ENCODE measurements at places on chromosomes 6 and 20.

DNA sequence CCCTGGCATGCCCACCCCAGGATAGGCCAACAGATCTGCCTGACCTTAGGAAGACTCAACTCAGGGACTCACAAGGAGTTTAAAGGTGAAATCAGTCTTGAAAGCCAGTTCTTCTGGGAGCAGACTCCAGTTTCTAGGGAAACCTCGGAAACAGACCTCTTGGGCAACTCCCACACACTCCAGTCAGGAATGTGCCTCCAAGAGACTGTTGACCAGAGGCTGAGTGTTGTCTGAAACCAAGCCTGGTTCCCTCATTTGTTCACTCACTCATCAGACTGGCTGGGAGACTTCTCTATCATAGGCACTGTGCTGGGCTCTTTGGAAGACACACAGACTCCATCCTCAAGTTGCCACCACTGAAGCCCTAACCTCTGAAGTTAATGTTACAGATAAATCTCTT, 1.8 kb downstream of the TREM1 start:
- DNase-seq, result no peak

DNA sequence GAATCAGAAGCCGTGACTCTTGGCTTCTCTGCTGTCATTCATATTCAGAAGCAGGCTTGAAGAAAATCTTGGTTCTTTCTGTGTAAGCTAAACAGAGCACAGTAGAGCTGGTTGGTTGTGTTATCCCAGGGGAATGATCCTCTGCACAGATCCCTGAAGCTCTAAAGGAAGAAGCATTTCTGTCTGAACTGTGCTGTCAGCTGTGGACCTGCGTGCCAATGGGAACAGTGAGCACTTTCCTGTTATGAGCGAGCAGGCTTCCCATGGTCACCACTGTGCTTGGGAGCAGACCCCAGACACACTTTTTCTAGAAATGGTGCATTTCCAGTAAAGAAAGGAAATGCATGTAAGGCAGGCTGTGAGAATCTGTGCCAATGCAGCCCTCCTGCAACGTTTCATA, 490.2 kb downstream of the EPM2A start:
- peak; percentile 50 for DNase-seq

DNA sequence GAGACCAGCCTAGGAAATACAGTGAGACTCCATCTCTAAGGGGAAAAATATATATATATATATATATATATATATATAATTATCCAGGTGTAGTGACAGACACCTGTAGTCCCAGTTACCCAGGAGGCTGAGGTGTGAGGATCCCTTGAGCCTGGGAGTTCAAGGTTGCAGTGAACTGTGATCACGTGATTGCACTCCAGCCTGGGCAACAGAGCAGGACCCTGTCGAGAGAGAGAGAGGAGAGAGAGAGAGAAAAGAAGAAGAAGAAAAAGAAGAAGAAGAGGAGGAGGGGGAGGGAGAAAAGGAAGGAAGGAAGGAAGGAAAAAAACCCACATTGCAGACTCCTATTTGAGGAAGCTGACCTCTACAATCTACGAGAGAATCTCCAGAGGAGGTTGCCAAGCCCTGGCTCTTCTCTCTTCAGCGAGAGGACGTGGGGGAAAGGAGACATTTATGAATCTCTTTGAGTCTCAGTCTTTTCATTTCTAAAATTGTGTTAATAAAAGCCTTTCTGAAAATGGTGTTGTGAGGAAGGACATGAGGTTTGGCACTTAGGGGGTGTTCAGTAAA, 49.7 kb downstream of the COL11A2 start:
- DNase-seq, result no peak

DNA sequence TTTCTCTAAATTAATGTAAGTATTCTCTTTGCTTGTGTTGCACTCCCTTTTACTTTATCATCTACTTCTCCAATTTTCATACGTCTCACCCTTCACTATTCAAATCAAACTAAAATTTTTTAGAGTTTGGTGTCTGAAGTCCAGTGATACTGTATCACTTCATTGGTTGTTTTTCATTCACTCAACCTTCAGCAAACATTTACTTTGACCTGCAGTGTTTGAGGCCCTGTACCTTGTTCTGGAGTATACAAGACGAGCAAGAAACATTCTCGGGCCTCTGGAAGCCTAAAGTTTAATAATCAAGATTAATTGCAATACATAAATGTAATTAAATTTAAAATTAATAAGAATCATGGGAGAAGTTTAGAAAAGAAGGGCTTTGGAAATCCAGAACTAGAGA, 64.6 kb downstream of the SCAF8 start:
- DNase-seq, result no peak

DNA sequence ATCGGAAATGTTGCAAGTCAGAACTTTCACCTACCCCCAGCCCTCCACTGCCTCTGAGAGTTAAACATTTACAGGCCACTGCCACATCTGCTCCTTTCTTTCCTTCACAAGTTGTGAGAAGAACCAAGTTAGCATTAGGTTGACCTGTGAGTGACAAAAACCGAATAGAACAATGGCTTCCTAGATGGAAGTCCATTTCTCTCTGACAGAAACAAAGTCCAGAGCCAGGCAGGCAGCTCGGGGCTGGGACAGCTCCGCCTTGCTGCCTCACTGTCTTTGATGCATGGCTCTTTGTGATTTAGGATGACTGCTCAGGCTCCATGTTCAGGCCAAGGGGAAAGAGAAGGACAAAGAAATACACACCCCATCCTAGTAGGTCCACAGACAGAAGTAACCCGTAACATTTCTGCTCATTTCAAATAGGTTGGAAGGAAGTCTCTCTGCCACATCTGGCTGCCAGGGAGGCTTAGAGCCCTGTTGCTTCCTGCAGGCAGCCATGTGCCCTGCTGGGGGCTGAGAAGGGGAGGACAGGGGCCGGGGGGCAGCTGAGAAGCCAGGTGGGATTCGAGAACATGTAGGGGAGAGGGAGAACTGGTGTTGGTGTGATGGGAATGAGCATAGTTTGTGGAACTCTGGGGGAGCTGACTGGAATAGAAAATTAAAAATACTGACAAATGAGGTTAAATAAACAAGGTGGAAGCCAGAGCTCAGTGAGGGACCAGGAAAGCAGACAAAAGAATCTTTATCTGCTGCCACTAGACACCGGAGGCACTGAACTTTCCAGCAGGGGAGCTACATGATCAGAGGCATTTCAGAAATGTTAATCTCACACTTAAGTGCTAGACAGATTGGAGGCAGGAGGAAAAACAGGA, 19.5 kb upstream of the IER3 start:
- peak; percentile 21 for DNase-seq

DNA sequence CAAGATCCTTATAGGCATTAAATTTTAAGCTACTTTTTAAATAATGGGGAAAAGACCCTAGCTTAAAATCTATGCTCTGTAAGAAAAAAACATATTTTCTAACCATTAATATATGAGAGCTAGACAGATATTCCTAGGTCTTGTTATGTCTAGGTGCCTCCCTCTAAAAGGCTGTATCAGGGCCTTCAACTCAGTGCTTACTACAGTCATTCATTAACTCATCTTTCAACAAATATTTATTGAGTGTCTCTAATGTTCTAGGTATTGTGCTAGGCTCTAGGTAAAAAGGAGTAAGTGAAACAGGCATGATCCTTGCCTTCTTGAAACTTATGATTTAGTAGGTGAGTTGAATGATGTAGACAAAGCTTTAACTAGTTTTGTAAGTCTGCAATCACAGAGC, 6.4 kb upstream of the STX11 start:
- no peak for DNase-seq

DNA sequence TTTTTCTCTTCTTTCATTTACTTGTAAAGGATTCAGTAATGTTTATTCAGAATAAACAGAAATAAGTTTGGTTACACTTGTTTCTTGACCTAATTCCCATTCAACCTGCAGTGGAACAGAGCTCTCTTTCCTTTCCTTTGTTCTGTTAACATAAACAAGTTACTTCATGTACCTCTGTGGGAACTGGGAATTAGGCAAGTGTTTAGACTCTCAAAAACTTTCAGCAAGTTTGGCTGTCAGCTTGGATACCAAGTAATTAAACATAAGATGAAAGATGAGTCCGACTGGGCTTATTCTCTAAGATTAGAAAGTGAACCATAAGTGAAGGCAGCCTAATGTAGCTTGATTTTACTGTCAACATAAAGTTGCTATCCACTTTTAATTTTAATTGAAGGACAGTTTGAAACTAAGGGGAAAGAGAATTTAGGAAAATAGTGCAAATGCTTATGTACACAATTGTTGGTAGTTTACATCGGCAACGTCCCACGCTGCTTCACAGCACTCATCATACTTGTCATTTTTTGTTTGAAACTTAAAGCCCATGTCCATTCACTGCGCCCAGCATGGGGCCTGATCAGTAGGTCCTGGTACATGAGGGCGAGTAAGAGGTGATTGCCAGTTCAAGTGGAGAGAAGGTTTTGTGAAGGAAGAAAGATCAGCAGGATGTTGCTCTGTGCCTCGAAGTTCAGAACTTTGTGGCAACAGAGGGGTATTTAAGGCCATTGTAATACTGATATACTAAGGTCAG, 113.0 kb downstream of the PLEKHG1 start:
- peak; percentile 39 for DNase-seq

GRCh38 chr20:61220131-61220530, 31.9 kb upstream of the CDH4 start:
- no peak for DNase-seq

GRCh38 chr6:128508588-128509296, 11.7 kb downstream of the PTPRK start:
- DNase-seq, result no peak

- no peak for DNase-seq
Observed at GRCh38 chr6:25434921-25435320, 155.7 kb downstream of the CARMIL1 start.

GRCh38 chr6:44216677-44217331, at the start of gene MYMX:
Gene MYMX (plus strand): TSS chr6:44216926. CDS start chr6:44217472, 546 bp downstream.
- DNase-seq, result peak; percentile 39

DNA sequence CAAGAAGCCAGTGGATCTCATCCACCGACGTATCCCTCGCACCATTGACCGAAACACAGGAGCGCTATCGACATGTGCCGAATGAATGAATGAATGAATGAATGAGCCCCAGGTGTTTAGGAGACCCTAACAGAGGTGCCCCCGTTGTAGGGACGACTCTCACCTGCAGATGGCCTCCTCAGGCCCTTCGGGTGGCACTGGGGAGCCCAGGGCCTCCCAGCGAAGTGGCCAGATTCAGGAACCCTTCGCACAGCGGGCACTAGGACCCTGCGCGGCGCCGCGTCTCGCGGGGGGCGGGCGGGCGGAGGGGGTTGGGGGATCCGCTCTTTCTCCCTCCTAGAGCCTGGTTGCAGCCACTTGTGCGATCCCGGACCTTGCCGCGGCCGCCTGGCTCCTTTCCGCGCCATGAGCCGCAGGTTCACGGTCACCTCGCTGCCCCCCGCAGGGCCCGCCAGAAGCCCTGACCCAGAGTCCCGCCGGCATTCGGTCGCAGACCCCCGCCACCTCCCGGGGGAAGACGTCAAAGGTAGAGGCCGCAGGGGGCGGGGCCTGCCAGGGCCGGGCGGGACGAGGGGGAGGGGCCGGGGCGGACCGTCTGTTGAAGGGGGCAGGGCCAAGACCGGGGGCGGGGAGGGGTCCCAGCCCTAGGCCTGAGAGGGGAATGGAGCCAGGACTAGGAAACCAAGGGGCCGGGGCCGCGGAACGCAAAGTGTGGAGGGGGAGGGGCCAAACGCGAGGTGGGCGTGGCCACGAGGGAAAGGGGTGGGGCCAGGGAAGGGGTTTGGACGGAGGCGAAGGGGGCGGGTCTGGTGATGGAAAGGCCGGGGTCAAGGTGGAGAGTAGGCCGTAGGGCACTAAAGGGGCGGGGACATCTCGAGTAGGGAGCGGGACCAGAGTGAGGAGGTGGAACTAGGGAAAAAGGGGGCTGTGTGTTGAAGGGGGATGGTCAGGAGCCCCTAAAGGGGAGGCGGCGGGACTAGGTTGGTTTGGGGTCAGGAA, 7.4 kb upstream of the SLC12A5 start:
- peak; percentile 85 for DNase-seq

GRCh38 chr20:18645196-18645745, 57.4 kb downstream of the DTD1 start:
- DNase-seq, result no peak

DNA sequence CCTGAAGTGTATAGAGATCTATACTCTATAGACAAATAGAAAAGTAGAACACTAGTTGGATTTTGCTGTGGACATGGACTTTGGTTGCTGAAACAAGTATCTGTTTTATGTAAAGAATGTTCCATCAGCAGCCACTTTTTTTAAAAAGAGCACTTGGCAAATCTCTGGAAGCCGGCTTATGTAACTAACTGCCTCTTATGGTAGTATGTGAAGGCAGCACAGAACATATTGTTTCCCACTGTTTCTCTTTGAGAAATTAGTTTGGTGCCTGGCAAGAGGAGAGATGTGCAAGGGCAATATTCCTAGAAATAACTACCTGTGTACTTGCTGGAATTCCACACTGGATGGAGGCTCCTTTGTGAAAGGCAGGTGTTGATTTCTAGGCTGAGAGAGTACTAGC, 242.3 kb upstream of the PREP start:
- no peak for DNase-seq

DNA sequence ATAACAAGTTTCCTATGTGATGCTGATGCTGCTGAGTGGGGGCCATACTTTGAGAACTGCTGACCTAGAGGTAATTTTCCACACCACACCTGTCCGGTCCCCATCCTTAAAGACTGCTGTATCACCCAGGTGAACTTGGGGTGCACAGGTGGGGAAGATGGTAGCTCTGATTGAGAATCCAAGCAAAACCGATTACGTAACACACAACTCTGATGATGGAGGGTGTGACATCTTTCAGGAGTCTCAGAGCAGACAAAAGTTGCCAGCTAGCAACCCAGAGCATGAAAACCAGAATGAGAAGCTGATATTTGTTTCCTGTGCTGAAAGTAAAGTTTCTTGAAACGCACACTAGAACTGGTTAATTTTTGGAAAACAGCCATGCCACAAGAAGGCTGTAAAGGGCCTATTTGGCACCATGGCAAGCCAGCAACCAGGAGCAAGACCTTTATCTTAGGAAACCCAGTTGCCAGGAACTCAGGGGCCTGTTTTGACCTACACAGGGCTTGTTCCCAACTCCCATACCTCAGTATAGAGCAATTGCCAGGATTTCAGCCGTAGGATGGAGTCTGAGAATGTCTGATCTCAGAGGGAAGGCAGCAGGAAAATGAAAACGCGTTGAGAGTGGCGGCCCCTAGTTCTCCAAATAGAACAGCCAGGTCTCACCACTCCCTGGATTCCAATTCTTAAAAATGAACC, 21.6 kb upstream of the TBC1D7 start:
- DNase-seq, result no peak

- DNase-seq, result no peak
Observed at GRCh38 chr6:126300735-126301134, 39.2 kb upstream of the CENPW start.

DNA sequence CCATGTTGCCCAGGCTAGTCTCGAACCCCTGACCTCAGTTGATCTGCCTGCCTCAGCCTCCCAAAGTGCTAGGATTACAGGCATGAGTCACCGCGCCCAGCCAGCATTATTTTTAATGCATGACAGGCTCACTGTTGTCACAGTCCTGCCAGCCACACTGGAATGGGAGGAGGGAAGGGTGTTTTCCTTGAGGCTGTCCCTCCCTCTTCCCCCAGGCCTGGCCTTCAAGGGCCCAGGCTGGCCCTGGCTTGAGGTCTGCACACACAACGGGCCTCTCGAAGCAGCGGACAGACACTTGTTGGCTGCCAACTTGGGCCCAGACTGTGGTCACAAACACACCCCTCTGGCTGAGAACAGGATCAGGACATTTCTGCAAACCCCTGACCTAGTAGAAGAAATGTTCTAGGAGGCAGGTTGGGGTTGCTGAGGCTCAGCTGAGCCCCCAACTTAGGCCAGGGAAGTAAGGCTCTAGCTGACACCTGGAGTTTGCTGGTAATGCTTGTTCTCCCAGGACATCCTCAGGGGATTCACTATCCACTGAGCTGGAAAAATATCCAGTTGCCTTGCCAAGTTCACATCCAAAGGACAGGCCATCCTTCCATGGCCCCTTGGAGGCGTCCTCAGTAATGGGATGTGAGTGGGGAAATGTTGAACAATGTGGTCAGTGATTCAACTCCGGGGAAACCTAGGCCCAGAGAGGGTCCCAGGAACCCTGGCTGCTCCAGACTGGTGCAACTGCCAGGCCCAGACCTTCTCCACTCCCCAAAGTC, 9.9 kb downstream of the SNTA1 start:
- no peak for DNase-seq

All from retina (tissue), 1 donor.